ENCODE measurements at places on chromosomes 3 and 15.

- DNase-seq = no peak
Measured at GRCh38 chr3:40923143-40923542, 276.2 kb upstream of the CTNNB1 start.

- DNase-seq = no peak
Measured at GRCh38 chr15:34365836-34366235, 1.2 kb downstream of the LPCAT4 start.

DNA sequence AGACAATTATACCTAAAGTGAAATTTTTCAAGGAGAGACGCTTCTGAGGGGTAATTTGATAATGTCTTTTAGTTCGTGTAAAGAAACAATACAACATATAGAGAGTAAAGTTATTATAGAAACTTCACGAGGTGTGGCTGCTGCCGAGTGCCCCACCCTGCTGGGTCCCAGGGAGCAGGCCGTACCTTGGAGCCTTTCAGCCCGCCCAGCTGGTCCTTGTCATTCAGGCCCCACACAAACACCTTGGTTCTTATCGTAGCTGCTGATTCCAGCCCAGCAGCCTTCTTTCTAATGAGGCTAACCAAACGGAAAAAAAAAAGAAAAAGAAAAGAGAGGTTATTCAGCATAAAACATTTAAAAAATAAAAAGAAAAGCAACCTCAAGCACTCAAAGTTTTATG lies 83.1 kb upstream of the OCA2 start:
- DNase-seq = no peak

GRCh38 chr3:177055605-177056571 lies 141.4 kb downstream of the TBL1XR1 start:
- DNase-seq = no peak

- DNase-seq = no peak
Measured at GRCh38 chr15:92111751-92112150, 258.2 kb downstream of the SLCO3A1 start.

- peak; percentile 28 for DNase-seq
Measured at GRCh38 chr3:132090921-132091320, 56.1 kb upstream of the CPNE4 start.

GRCh38 chr3:37054370-37054769 lies 61.1 kb downstream of the MLH1 start:
- DNase-seq = no peak

DNA sequence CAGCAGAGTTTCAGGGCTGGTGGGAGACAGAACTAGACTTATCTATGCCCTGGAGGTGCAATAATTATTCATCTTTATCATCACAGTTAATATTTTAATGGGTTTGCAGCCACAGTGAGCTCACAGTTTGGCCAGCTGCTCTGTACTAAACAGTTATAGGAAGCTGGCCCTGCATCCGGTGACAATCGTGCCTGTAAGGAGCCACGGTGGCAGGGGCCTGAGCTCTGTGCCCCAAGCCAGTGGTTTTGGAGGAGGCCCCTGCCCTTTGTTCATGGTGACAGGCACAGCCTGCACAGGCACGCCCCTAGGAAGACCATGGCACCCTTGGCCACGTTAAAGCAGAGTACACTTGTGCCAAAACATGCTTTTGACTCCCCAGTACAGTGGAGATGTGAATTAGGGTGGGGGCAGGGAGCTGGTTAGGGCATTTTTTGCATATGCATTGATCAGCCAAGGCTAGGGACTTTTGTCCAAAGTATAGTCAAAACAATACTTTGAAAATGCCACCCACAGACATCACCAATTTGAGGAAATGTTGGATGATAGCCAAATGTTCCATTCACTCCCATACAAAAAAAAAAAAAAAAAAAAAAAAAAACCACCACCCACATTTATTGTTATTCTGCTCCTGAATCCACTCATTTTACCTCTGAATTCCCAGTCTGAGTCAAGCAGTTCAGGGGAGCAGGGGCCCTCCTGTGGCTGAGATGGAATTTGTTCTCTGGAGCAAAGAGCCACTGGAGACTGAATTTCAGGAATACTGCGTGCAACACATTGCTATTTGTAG lies 3.4 kb upstream of the RFTN1 start:
- no peak for DNase-seq

DNA sequence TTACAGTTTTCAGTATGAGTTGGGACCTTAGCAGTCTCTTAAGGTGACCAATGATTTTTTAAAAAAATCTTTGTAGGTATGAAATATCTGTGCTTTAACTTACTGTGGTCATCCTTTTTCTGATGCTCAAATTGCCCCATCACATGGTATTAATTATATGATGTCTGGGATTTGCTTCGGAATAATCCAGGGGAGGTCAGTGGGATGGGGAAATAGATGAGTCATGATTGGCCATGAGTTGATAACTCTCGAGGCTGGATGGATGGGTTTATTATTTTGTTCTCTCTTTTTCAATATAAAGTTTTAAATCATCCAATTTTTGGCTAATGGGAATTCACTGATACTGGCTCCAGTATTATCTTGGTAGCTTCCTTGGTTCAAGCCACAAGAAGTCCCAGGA lies 370.3 kb upstream of the TPM1 start:
- DNase-seq = no peak

GRCh38 chr3:28905798-28906197 lies 375.1 kb upstream of the RBMS3 start:
- no peak for DNase-seq

DNA sequence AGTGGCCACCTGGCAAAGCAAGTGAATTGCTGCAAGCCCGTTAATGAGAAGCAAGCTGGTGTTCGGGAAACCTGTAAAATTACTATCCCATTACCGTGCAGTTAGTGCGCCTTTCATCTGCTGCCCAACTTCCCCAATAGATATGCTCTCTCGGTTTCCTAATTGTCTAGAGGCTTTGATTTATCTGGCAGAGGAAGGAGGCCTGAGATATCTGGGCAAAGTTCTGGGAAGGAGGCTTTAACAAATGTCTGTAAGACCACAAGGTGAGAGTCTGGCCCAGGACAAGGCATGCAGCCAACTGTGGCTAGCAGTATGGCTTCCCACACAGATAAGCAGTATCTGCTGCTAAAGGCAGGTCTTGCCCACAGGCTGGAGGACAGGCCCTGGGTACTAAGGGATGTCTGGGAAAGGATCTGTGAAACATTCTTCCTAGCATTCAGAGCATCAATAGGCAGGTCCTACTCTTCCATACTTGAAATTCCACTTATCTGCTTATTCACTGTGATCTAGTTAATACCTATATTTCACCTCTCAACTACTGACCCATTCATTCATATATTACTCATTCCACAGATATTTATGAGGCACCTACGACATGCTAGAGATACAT lies 130.0 kb upstream of the SLC2A2 start:
- DNase-seq = no peak

- no peak for DNase-seq
Measured at GRCh38 chr3:165815682-165816081, 21.5 kb downstream of the BCHE start.

- no peak for DNase-seq
Measured at GRCh38 chr3:24923570-24923969, 428.9 kb upstream of the THRB start.

GRCh38 chr3:192001218-192001617 lies 540.3 kb downstream of the PYDC2 start:
- no peak for DNase-seq

DNA sequence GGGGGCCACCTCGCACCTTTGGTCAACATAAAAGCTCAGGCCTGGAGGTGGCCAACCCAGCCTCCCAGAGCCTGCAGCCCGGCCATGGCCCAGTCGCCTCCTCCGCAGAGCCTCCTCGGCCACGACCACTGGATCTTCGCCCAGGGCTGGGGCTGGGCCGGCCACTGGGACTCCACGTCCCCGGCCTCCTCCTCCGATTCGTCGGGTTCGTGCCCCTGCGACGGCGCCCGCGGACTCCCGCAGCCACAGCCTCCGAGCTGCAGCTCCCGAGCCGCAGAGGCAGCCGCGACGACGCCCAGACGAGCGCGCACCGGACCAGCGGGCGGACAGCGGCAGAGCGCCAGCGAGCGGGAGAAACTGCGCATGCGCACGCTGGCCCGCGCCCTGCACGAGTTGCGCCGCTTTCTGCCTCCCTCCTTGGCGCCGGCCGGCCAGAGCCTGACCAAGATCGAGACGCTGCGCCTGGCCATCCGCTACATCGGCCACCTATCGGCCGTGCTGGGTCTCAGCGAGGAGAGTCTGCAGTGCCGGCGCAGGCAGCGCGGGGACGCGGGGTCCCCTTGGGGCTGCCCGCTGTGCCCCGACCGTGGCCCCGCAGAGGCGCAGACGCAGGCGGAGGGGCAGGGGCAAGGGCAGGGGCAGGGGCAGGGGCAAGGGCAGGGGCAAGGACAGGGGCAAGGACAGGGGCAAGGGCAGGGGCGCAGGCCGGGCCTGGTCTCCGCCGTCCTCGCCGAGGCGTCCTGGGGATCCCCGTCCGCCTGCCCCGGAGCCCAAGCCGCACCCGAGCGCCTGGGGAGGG lies at the start of gene MESP2:
TSS of gene MESP2 (plus strand) at position 59 of the 799 bp plus-strand sequence. CDS start at position 85, 26 bp downstream.
- peak; percentile 20 for DNase-seq

- no peak for DNase-seq
Measured at GRCh38 chr3:29683018-29683993, 402.4 kb downstream of the RBMS3 start.

GRCh38 chr3:185059766-185060165 lies 93.1 kb downstream of the C3orf70 start:
- no peak for DNase-seq

GRCh38 chr15:58038426-58039078 lies 27.0 kb downstream of the ALDH1A2 start:
- DNase-seq = no peak

DNA sequence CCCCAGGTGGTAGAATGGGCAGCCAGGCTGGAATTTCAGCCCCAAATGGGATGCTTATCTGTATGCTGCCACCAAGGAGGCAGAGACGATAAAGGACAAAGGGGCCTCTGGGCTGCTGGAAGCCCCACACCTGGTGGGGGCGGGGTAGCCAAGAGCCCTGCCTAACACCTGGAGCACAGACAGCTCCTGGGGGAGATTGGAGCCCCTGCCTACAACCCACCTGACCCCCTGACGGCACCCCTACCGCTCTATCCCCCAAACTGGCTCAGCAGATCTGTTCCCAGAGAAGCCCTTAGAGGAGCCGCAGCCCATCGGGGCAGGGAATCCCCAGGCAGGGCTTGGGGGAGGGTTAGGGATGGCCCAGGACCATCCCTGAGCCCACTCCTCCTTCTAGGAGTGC lies 15.8 kb upstream of the SEMA3F start:
- no peak for DNase-seq

- DNase-seq = peak; percentile 37
Measured at GRCh38 chr3:192409838-192410683, 317.3 kb downstream of the FGF12 start.

DNA sequence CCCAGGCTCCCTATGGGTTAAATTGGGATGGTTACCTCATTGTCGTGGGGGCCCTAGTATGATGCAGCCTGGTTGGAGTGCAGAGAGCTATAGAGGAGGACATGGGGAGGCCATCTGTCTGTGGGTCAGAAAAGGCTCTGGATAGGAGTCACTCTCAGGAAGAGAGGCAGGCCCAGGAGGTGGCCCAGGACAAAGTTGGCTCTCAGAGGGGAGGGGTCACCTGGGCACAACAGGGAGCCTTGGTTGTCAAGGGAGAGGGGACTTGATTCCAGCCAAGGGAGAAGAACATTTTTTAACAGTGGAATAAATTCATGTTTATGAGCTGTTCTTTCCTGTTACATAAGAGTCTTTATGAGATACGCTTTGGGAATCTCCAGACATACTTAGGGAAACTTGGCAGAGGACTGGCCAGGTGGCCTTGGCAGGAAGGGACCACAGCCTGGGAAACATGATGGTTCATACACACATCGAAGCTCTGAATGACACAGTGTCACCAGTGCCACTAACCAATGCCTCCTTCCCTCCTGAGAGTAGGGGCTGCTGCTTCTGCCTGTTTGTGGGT lies 27.5 kb upstream of the LCTL start:
- DNase-seq = no peak

DNA sequence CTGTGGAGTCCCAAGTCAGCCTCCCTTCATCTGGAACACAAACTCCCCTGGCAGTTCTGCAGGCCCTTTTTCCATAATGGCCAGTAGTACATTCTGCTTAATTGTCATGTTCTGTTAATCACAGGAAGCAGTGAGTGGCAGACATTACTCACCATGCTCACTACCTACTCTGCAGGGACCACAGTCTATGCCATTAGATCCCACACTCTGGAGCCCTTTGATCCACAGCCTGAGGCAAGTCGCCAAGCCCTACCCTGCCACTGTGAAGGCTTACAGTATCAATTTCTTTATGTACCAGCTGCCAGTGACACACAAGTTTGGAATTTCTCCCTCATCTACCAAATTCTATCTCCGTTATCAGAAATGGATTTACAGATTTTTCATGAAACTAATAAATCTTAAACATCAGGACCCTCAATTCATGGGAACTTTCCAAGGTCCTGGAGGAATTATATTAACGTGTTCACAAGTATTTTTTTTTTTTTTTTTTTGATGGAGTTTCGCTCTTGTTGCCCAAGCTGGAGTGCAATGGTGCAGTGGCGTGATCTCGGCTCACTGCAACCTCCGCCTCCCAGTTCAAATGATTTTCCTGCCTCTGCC lies 20.6 kb upstream of the WWTR1 start:
- DNase-seq = no peak

DNA sequence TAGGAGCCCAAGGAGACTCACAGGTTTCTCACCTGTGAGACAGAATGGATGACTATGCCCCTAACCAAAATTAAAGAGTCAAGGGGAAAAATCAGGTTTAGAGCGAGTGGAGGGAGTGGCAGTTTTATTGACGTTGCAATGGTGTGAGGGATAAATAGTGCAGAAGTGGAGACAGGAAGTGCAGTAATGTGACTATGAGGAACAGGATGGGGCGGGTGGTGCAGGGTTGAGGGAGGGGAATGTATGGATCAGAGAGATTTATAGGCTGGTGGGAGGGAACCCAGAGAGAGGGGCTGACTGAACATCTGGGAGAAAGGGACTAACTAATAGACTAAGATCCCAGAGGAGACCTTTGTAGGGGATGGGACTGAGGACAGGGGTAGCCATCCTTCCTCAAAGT lies 26.5 kb downstream of the EIF2AK4 start:
- no peak for DNase-seq

DNA sequence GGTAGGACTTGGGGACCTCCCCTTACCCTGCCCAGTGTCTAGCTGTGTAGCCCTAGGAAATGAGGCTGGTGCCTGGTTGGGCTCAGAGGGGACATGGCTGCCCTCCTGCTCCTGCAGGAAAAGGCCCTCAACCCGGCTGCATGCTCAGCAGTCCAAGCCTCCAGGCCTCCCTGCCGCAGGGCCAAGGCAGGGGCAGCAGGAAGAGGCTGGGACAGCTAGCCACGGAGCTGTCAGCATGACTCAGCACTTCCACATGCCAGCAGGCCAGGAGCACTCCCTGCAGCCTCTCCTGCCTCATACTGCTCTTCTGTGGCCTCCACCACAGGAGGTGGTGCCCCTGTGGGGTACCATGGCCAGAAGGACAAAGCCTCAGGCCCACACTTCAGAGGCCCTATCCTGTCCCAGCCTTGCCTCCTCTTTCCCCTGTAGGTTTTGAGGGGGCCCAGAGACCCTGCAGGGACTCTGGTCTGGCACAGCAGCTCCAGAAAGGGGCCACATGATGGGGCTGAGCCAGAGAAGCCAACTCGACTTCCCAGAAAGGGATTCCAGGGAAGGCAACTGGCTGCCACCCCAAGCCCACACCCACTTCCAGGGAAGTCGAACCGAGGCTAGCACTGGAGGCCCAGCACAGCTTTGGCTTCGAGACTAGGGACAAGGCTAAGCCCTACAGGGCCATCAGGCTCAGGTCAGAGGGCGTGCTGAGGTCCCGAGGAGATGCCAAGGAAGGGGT lies 19.5 kb downstream of the TKT start:
- no peak for DNase-seq

Measured in amygdala (tissue), 56 donors.